ENCODE measurements at places on chromosomes 7 and 10.

DNA sequence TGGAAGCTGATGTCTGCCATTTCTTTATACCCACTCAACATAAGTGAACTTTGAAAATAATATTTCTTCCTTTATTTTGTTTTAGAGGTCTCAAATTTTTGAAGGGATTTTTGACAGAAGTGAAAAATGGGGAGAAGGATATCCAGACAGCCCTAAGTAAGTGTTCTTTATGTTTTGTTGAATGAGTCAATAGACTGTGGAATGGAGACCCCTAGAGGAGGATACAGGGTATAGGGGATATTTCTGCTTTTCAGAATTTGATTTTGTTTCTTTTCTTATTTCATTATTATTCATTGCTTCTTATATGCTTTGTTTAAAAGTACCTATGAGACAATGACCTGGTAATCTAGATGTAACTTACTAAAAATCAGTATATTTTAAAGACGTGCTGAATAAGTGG lies 34.4 kb downstream of the PLEKHA8 start:
- DNase-seq: no peak

DNA sequence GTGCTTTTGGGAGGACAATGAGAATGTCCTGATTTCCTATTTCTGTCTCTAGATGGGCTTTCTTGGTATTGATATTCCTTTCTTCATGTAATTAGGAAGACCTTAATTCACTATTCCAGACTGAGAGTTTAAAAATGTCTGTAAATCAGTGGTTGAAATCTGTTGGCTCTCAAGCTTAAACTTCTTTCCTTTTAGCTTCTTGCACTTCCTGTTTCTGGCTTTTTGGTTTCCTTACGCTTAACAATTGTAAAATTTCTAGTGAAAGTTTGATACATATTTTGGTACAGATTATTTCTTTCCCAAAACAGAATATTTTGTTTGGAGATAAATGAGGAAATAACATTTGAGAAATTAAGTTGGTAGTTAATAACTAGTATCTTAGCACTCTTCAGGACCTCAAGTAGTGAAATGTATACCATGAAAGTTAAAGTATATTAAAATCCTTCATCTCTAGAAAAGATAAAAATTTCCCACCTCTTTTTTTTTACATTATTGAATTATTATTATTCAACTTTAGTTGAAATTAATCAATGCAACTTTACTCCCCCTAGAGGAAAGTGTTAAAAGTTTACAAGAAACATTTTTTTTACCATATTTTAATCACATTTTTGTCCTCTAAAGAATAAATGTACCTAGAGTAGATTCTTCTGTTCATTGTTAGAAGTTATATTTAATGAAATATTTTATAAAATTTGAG lies 137.2 kb downstream of the PHTF2 start:
- DNase-seq: no peak

DNA sequence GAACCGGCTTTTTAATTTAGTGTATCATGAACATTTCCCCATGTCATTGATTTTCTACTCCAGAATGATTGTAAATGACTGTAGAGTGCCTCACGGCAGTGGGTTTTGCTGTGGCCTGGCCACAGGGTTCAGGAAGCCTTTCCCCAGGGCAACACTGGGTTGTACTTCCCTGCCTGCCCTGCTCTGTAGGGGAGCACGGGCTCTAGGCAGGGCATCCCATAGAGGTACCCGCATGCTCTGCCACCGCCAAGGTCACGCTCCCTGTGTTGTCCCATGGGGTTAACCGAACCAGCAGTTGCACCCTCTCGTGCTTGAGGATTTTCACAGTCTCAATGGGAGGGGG lies 63.8 kb downstream of the BPGM start:
- no peak for DNase-seq

GRCh38 chr7:120981888-120982615 lies 6.5 kb upstream of the CPED1 start:
- no peak for DNase-seq

DNA sequence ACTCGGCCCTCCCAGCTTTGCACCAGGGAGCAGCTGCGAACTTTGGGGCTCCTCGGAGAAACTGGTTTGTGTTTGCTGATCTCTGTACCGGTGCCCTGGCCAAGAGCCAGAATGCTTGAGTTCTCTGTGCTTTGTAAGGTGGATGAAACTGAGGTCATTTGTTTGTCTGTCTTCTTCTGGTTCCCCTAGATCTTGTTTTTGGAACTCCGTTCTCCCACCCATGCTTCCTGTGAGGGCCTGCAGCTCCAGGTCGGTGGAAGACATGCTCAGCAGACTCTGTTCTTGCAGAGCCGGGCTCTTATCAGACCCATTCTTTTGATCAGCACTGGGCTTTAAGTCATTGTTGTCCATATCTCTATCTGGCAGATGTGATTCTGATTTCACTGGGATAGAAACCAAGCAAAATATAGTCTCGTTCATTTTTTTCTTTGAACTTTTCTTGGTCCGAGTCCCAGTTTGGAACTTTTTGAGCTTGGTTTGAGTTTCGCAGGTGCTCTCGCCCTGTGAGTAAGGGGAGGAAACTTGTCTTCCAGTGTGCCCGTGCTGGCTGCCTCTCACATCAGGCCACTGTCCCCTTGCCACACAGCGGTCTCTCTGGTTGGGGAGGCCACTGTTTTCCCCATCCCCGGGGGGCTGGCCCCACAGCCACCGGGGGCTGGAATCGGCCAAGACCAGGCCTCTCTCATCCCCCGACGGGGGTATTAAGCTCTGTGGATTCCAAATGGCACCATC lies 31.2 kb downstream of the JCAD start:
- no peak for DNase-seq

DNA sequence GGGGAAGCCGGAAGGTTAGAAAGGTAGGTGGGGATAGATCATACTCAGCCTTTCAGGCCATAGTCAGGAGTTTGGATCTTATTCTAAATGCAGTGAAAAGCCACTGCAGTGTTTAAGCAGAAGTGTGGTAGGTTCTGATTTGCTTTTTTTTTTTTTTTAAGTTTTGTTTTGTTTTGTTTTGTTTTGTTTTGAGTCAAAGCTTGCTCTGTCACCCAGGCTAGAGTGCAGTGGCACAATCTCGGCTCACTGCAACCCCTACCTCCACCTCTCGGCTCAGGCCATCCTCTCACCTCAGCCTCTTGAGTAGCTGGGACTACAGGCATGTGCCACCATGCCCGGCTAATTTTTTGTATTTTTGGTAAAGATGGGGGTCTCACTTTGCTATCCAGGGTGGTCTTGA lies 23.5 kb downstream of the RHOBTB1 start:
- no peak for DNase-seq

DNA sequence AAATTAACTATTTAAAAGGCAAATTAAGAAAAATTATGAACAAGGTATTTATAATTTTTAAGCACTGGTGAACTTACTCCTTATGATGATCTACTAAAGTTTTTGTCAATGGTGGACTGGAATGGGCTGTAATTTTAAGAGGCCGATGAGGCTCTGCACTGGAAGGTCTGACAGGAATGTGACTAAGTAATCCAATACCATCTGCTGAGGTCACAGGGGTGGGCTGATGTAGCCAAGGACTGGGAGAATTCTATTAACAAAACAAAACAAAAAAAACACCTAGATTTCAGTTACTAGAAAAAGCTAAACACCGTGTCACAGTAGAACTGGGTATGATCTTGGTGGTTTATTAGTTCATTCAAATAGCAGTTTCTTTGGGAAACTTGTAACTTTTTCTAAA lies 75.9 kb downstream of the NRBF2 start:
- no peak for DNase-seq

GRCh38 chr7:142901426-142902259 lies 16.1 kb upstream of the TRPV6 start:
- DNase-seq: no peak

GRCh38 chr10:59002011-59002410 lies 174.4 kb upstream of the PHYHIPL start:
- no peak for DNase-seq

- DNase-seq: no peak
These were observed 3.8 kb upstream of the DNAH11 start for GRCh38 chr7:21538936-21539495.

DNA sequence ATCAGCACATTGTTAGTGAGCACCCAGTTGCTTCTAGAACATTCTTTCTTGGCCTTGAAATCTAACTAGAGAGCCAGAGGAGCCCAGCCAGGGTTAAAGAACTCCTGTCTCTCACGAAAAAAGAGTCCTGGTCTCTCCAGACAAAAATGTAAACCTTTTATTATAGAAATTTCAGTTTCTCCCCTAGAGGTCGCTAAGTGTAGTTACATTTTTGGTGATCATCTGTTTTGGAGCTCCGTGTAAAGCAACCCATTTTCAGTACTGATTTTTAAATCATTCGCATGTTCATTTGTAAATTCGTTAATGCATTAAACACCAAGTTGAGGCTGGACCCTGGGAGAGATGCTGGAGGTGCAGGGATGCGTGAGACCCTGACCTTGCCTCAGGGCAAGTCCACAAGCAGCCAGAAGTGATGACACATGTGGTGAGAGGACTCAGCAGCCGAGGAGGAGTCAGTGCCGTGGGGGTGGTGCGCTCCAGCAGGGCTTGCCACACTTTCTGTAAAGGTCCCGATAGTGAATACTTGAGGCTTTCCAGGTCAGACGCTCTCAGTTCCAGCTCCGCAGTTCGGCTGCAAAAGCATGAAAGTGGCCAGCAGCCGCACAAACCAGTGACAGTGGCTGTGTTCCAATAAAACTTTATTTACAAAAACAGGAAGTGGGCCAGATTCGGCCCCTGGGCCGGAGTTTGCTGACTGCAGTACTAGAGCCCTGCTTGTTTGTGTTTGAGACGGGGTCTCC lies 578.6 kb upstream of the FOXK1 start:
- no peak for DNase-seq

All from NCI-H2081 treated with DMSO at 0.1 percent for 48 hours (cell line).